CD4-positive, alpha-beta T cell treated with Interleukin-21 for 1 hour (primary cell): ENCODE measurements at places on chromosomes 5 and 9.

- no peak for DNase-seq
Observed at GRCh38 chr9:81787747-81788632, 98.6 kb upstream of the TLE1 start.

- DNase-seq: no peak
Observed at GRCh38 chr5:175824676-175825075, 46.7 kb upstream of the CPLX2 start.

DNA sequence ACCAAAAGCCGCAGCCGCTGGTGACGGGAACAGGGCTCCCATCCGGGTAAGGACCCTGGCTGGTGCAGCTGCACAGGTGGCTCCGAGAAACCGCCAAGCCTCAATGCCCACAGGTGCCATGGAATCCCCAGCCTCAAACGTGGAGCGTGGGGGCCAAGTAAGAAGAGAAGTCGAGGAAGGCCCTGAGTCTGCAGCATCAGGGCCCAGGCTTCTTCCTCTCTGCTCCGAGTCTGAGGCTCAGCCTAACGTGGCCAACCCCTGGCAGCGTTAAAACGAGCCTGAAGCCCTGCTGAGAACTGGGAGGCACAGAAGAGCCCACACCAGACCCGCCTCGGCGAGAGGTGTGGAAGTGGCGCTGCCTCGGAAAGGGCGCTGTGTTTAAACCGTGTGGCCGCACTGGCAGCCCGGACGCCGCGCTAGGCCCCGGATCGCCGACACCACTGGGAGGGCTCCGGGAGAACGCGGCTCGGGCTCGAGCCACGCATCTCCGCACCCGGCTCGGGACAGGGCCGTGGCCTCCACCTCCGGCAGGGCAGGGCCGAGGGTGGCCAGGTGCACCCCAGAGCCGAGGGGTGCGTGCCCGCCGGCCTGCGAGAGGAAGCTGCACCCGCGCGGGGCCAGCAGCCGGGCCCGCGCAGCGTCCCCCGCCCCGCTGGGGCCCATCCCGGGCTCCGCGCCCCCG, 730 bp downstream of the ZMYND19 start:
- no peak for DNase-seq

- no peak for DNase-seq
Observed at GRCh38 chr9:124014211-124014955, 2.8 kb downstream of the LHX2 start.

- DNase-seq: no peak
Observed at GRCh38 chr9:99870126-99870525, 36.3 kb upstream of the STX17 start.

- DNase-seq: no peak
Observed at GRCh38 chr9:105515811-105516413, 42.0 kb upstream of the FKTN start.

- DNase-seq: no peak
Observed at GRCh38 chr9:114034196-114034595, 43.9 kb downstream of the AMBP start.

- no peak for DNase-seq
Observed at GRCh38 chr5:82911910-82912309, 165.3 kb downstream of the TMEM167A start.

GRCh38 chr5:159660401-159660800, 255.9 kb upstream of the ADRA1B start:
- no peak for DNase-seq

DNA sequence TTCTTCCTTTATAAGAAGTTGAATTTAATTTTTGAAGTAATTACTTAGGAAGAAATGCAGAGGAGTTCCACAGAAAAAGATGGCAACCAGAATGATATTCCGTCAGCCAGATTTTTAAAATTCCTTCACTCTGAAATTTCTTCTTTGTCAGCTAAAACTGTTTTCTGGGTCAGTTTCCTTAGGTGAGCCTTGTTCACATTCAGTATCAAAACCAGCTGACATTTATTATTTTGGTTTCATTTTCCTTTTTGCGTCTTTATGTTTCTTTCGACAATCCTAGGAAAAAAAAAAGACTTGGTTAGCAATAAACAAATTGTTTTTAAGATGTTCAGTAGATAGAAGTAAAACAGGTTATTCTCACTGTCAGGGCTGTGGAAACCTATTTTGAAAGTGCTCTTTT, 4.1 kb upstream of the IARS1 start:
- peak; percentile 28 for DNase-seq

GRCh38 chr9:133735415-133735775, 2.8 kb downstream of the SARDH start:
- no peak for DNase-seq

DNA sequence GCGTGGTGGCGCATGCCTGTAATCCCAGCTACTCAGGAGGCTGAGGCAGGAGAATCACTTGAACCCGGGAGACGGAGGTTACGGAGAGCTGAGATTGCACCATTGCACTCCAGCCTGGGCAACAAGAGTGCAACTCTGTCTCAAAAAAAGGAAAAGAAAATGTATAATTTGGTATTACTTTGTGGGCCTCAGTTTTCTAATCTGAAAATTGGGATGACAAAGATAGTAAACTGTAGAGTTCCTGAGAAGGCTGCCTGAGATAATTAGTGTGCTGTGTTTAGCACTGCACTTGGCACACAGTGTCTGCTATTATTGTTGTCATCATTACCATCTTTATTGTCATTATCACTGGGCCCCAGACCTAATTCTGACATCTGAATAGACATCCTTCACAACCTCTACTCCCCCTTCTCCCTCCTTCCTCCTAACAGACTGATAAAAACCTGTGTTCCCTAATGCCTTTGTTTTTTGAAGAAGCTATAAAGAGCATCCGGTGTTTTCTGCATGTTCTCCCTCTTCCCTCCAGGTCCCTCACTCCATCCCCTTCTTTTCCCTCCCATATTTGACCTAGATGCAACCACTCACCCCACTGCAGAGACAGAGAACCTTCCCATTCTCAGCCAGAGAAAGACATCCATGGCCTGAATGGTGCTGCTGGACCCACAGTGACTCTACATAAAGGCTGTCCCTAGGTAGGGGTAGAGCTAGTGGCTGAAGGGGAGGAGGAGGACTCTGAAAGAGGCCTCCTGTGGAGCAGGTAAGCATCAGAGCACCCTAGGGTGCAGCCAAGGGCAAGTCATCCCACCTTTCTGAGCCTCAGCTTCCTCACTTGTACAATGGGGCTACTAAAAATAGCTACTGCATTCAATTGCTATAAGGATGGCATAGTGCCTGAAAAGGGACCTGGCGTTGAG, 15.7 kb upstream of the CYSTM1 start:
- no peak for DNase-seq

DNA sequence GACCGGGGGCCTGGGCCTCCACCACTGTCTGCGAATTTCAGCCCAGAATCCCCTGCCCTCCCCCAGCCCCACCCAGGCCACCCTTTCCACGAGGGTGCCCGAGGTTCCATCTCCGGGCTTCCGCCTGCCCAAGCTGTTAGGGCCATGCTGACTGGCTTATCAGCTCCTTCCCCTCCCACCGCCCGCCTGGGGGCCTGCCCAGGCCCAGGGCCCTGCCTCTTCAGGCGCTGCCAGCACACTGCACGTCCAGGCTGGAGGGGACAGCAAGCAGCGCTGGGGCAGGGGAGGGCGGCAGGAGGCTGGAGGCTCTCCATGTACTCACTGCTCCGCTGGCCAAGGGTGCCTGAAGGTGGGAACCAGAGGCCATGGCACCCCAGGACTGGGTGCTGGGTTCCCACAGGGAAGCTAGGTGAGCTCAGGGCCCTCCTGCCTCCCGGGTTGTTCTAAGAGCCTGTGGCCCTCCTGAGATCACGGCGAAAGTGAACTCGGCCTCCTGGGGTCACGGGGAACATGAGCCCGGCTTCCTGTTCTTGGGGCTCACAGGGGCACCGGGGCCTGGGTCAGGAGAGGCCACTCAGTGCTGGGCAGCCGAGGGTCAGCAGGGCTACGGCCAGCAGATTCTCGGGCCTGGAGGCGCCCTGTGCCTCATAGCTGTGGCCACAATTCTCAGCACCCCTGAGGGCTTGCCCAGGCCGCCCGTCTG, 57.7 kb upstream of the EGFL7 start:
- DNase-seq: no peak

DNA sequence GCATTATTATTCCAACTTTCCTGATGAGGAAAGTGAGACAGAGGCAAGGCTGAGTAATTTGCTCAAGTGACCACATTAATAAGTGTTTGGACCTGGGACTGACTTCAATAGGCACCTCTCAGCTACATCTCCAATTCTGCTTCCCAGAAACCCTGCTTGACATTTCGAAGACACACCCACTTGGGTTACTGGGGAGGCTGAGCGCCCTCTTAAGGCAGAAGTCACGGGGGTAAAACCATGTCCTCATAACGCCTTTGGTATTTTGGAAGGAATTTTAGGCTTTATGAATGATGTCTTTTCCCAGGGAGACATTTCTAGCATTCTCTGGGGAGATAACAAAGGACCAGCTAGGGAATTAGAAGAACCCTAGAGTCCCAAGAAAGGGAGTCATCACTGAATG, 53.3 kb downstream of the TRPC7 start:
- DNase-seq: no peak

- no peak for DNase-seq
Observed at GRCh38 chr5:1513326-1514026, 10.3 kb downstream of the LPCAT1 start.

GRCh38 chr5:169696621-169697510, 59.8 kb downstream of the DOCK2 start:
- DNase-seq: no peak

DNA sequence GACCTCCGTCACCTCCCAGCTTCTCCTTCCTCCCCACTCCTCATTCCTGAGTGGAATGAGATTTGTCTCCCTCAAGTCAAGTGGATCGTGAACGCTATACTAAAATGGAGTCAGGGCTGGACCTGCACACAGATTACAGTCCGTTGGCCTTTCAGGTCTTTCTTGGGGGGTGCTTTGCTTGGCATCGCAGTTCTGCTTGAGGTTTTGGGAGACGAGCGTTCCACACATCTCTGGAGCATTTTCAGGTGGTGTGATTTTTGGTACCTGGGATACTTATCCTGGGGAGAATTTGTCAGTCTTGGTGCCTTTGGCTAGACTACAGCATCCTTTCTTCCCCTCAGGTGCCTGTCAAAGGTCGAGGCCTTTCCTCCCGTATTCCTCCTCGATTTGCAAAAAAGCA, 23.8 kb upstream of the POMT1 start:
- DNase-seq: no peak

DNA sequence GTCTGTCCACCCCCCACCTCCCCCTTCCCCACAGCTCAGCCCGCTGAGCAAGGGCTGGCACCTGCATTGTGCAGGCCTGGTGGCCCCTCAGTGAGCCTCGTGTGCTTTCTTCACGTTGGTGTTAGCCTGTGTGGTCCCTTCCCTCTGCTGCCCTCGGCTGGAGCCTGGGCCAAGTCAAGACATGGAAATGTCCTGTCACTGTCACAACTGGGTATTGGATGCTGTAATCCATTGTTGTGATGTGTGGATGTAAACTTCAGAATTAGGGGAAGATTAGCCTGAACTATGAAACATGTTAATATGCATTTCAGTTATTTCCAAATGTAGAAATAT, 103.9 kb downstream of the TRIO start:
- no peak for DNase-seq

GRCh38 chr9:3949744-3950143, 350.1 kb downstream of the GLIS3 start:
- no peak for DNase-seq
